Uterus (tissue), 4 donors: ENCODE measurements at places on chromosomes 2 and 18. TPM values are rescaled to one million over a fixed set of nuclear protein-coding genes. Genes with fewer than 3 reads are reported as not detected.
A peak's percentile ranks its signal among the peaks of the same experiment; 100 is the strongest.

DNA sequence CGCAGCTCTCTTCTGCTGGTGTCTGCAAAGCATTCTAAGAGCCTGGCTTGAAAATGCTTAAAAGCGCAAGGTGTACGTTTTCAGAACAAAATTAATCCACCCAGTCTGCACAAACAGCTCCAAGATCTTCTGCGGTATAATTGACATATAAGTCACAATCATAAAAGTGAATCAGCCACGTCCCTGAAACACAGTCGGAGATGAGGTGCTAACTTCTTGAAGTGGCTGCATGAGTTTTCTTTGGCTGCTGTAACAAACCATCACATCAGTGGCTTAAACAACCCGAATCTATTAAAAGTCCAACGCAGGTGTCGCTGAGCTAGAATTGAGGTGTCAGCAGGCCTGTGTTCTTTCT is 32.6 kb downstream of the ARL4C start:
- H3K36me3 ChIP-seq = no peaks in the 10 kb centered on the region
- no peaks in the 10 kb centered on the region for H3K27me3 ChIP-seq
- H3K4me1 ChIP-seq = no peaks in the 10 kb centered on the region
- no peak overlapping the region for H3K27ac ChIP-seq
- H3K4me3 ChIP-seq = no peak overlapping the region

DNA sequence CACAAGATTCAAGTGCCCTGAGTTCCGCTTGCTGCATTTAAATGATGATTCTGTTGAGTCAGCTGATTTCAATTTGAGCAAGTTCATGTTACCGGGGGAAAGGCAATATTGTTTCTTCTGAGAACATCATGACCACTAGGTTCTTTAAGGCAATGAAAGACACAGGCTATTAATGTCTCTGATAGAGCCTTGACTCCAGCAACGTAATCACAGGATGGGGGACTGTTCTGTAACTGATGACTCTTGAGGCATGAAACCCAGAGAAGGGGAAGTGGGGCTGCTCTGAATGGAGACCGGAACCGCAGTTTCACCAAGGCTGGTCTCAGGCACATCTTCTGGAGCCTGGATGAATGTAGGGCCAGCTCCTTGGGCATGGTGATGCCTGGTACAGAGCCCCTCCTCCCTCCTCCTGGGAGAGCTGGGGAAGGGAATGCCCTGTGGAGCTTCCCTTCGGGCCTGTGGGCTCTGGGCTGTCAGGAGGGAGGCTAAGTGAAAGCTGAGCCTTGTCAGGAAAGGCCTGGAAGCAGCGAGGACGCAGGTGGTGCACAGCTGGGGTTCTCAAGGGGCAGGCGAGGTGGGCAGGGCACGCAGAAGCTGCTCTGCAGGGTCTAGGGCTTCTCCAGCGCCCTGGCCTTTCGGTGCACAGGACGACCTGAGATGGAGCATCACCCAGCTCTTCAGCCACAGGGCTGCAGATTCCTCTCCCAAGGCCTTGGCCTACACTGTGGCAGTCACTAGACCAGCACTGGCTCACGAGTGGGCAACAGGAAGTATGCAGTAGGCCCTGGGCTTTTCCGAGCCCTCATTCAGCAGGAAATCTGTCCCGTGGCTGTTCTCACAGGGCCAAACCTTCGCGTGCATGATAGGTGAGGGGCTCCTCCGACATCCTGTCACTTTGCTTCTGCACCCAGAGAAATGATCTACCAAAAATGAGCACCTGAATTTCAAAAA is 36.6 kb upstream of the PRLH start:
- no peaks in the 10 kb centered on the region for H3K36me3 ChIP-seq
- no peaks in the 10 kb centered on the region for H3K4me1 ChIP-seq
- H3K4me3 ChIP-seq = no peak overlapping the region
- H3K27me3 ChIP-seq = no peaks in the 10 kb centered on the region
- no peak for DNase-seq
- H3K27ac ChIP-seq = no peak overlapping the region

GPR35 gene
- 0.51 TPM for total RNA-seq

ME2 gene
- total RNA-seq = 49.7 TPM

DNA sequence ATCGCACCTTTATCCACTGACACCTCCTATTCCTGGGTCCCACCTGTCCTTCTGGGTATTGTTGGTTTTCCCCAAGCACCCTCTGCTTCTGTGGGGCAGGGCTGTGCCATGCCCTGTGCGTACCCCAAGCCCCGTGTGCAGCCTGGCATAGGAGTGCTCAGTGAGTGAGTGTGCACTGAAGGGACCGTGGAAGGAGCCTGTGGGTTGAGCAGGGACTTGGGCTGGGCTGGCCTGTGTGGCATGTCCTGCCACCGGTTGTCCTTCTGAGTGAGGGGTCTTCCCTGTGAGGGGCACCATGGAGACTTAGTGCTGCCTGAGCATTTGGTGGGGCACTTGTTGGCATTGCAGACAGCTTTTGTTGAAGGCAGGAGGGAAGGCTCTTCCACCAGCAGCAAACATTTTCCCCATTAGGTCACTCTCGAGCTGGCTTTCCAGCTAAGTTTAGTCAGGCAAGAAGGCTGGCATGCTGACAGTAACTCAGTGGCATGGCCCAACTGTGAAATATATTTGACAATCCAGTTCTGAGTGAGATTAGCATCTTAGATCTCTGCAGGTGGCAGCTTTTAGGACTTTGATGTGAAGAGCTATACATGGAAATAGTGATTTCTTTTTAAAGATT is 64.7 kb downstream of the LPIN1 start:
- no peak for DNase-seq
- H3K27ac ChIP-seq = no peak overlapping the region
- H3K4me1 ChIP-seq = no peaks in the 10 kb centered on the region
- no peak overlapping the region for H3K4me3 ChIP-seq

GRCh38 chr18:67411116-67411515 is 105.4 kb downstream of the DSEL start:
- no peaks in the 10 kb centered on the region for H3K36me3 ChIP-seq
- H3K27me3 ChIP-seq = no peaks in the 10 kb centered on the region
- no peak overlapping the region for H3K4me3 ChIP-seq
- H3K27ac ChIP-seq = no peak overlapping the region
- H3K4me1 ChIP-seq = no peaks in the 10 kb centered on the region

DSC3 gene
- total RNA-seq = not detected

DNA sequence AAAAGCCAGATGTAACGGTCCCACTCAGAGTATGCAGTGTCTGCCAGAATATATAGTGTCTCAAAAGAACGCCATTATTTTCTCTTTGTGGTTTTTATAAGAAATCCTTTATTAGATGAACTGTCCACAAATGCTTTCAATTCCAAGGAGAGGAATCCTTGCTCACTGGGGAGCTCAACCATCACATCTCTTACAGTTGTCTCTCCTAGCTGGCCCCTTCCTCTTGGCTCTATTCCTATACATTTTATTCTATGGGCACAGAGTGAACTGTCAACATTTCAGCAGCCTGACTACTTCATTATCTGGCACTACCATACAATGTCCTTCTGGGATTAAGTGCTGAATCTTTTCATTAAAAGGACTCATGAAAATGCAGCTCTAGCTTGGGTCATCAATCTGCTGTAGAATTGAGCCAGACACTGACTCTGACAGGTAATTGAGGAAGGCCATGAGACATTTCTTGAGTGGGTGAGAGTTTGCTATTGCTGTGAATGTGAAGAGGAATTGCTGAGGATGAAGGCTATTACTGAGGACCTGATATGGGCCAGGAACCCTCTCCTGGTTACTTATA is 96.5 kb upstream of the THOC1 start:
- H3K4me3 ChIP-seq = no peak overlapping the region
- peak overlapping the region; percentile 68 for H3K27ac ChIP-seq
- no peaks in the 10 kb centered on the region for H3K27me3 ChIP-seq
- H3K36me3 ChIP-seq = no peaks in the 10 kb centered on the region
- peaks cover 5% of the 10 kb centered on the region for H3K4me1 ChIP-seq
- DNase-seq = no peak

- no peaks in the 10 kb centered on the region for H3K27me3 ChIP-seq
- no peak for DNase-seq
- no peak overlapping the region for H3K27ac ChIP-seq
- H3K36me3 ChIP-seq = no peaks in the 10 kb centered on the region
Observed at GRCh38 chr2:162030363-162031190, 43.4 kb downstream of the DPP4 start.

- H3K27me3 ChIP-seq = peaks cover 45% of the 10 kb centered on the region
- DNase-seq = no peak
- H3K36me3 ChIP-seq = no peaks in the 10 kb centered on the region
- no peaks in the 10 kb centered on the region for H3K4me1 ChIP-seq
- no peak overlapping the region for H3K27ac ChIP-seq
- no peak overlapping the region for H3K4me3 ChIP-seq
Observed at GRCh38 chr2:86793752-86794151, 3.0 kb upstream of the CD8A start.

- no peak overlapping the region for H3K4me3 ChIP-seq
- no peak for DNase-seq
- H3K27ac ChIP-seq = no peak overlapping the region
- H3K36me3 ChIP-seq = no peaks in the 10 kb centered on the region
Observed at GRCh38 chr2:186559370-186559769, 30.5 kb upstream of the ITGAV start.

DNA sequence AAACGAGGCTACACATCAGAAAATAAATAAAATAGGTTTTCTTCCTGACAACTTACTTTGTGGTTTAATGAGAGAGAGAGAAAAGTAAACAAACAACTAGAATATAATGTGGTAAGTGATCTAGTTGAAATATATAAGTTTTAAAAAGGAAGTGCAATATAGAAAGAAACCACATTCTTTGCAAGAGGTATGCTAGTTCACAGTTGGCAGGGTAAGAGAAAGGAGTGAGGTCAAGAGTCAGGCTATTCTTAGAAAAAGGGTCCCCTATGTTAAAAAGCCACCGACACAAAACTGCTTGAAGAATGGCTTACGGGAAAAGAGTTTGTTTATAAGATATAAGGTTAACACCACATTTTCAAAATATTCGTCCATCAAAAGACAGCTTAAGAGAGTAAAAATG is 462.1 kb downstream of the ERBB4 start:
- no peaks in the 10 kb centered on the region for H3K36me3 ChIP-seq
- no peak overlapping the region for H3K27ac ChIP-seq
- no peak for DNase-seq
- no peaks in the 10 kb centered on the region for H3K27me3 ChIP-seq
- H3K4me1 ChIP-seq = no peaks in the 10 kb centered on the region
- no peak overlapping the region for H3K4me3 ChIP-seq

DNA sequence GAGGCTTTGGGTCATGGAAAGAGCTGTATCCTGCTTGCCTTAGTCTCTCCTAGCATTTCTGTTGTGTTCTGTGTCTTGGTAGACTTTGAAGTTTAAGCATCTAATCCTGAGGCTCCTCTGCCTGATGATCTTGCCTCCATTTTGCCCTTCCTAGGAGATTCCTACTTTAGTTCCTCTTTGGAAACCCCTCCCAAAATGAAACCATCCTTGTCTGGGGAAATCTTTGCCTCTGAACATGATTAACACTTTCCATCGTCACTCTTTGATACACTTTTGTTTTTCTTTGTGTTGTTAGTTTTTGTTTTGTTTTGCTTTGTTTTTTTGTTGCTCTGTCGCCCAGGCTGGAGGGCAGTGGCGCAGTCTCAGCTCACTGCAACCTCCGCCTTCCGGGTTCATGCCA is 9.2 kb downstream of the ATG16L1 start:
- DNase-seq = no peak
- no peaks in the 10 kb centered on the region for H3K36me3 ChIP-seq
- H3K4me3 ChIP-seq = no peak overlapping the region

DNA sequence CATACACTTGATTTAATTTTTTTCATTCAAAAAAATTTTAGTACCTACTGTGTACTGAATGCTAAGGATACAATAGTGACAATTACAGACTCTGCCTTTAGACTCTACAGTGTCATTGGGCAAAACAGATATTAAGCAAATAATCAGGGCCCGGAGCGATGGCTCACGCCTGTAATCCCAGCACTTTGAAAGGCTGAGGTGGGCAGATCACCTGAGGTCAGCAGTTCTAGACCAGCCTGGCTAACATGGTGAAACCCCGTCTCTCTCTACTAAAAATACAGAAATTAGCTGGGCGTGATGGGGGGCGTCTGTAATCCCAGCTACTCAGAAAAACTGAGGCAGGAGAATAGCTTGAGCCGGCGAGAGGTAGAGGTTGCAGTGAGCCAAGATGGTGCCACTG is 1.4 kb downstream of the UBXN2A start:
- DNase-seq = no peak
- H3K4me1 ChIP-seq = no peaks in the 10 kb centered on the region
- H3K27ac ChIP-seq = peak overlapping the region; percentile 96
- no peak overlapping the region for H3K4me3 ChIP-seq

DNA sequence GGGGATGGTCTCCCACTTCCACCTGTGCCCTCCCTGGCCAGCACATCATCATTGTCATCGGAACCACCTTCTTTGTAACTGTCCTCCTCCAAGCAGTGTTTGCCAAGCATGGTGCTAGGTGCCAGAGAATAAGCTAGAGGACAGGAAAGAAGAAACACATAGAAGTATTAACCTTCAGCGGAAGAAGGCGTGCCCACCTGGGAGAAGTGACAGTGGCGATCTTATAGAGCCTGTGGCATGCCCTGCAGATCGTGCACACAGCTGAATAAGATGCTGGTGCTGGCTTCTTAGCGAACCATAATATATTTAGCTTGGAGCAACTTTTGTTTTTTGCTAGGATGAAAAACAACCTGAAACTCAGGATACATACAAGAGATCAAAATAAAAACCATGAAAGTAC is 148.0 kb downstream of the FAM210A start:
- H3K4me3 ChIP-seq = no peak overlapping the region
- DNase-seq = no peak
- no peaks in the 10 kb centered on the region for H3K27me3 ChIP-seq
- H3K4me1 ChIP-seq = no peaks in the 10 kb centered on the region

GRCh38 chr2:28986429-28986828 is 5.3 kb downstream of the TOGARAM2 start:
- H3K27me3 ChIP-seq = no peaks in the 10 kb centered on the region
- H3K4me1 ChIP-seq = no peaks in the 10 kb centered on the region
- DNase-seq = no peak

DNA sequence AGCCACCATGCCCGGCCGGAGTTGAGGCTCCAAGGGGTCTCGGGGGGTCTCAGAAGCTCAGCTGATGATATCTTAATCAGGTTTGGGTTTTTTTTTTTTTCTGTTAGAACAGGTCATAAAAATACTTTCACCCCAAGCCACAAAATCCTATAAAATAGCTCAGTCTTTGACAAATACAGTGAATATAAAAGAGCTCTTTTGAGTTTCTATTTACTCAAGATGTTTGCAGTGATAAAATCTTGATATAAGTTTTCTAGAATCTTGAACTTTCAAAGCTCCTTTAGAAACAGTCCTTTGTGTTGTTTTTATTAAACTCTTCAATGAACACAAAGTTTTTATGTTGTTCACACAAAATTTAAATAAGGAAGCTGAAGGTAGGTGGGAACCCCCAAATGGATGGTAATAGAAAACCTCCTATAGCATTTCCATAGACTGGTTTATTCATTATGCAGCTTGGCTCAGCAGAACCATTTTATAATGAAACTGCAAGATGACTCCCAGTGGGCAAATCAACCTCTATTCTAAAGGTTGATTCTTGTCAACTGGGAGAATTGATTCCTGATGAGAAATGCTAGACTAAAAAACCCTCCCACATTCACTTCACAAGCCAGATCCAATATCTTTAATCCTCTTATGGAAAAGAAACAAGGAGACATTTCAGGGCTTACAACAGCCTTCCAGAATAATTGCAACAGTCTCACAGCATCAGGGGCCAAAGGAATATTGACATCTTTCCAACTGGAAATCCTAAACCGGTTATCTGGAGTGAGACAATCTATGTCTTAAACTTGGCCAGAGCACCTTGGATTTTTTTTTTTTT is 13.6 kb upstream of the NARS1 start:
- no peaks in the 10 kb centered on the region for H3K4me1 ChIP-seq
- no peak for DNase-seq
- H3K36me3 ChIP-seq = no peaks in the 10 kb centered on the region
- H3K4me3 ChIP-seq = no peak overlapping the region
- H3K27me3 ChIP-seq = no peaks in the 10 kb centered on the region
